ENCODE measurements at places on chromosomes 4 and X.

DNA sequence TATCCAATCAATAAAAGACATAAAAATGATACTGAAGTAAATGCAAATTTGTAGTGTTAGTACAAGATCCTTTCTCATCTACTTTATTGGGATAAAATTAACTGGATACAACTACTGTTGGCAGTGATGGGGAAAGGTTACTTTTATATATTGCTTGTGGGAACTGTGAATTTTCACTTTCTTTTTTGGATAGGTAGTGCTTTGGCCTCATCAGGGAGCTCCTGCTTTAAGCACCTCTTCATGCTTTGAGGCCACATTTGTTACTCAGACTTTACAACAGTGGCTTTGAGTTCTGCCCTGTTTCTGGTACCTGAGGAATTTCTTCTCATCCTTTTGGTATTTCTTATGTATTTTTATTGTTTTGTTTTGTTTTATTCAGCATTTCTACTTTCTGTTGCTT, 316.8 kb upstream of the ZCCHC13 start:
- no peak for DNase-seq

- DNase-seq = peak; percentile 36
Measured at GRCh38 chrX:151790481-151791160, 56.1 kb downstream of the CNGA2 start.

DNA sequence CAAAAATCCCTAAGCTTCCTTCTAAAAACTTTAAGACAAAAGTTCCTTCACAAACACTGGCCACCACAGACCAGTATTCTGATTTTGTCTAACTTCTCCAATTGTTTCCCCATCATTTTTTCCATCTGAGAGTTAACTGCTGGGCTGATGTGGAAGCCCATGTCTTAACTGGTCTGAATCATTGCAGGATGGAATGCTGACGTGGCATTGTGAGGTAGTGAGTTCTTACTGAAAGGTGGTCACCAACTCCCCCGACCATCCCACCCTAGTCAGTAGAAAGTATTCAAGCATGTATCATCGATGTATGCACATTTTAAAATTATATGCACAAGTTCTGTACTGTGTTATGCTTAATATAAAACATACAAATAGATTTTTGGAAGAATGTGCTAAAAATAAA, 99.1 kb upstream of the SMIM10 start:
- peak; percentile 25 for DNase-seq

DNA sequence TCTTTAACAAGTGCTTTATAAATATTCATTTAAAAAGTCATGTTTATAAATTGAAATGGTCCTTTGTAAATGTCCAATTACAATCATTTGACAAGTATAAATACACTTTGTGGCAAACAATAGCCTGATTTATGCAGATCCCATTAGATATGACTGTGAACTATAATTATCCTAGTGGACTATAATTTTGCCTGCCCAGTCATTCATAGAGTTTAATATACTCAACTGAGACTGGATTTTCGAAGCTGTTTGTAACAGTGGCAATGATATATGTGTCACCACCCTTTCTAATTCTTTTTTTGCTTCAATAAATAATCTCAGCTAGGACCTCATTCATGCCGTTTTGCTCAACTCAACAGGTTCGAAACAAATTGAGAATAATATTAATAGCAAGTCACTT, 732.0 kb downstream of the PCDH18 start:
- DNase-seq = no peak

DNA sequence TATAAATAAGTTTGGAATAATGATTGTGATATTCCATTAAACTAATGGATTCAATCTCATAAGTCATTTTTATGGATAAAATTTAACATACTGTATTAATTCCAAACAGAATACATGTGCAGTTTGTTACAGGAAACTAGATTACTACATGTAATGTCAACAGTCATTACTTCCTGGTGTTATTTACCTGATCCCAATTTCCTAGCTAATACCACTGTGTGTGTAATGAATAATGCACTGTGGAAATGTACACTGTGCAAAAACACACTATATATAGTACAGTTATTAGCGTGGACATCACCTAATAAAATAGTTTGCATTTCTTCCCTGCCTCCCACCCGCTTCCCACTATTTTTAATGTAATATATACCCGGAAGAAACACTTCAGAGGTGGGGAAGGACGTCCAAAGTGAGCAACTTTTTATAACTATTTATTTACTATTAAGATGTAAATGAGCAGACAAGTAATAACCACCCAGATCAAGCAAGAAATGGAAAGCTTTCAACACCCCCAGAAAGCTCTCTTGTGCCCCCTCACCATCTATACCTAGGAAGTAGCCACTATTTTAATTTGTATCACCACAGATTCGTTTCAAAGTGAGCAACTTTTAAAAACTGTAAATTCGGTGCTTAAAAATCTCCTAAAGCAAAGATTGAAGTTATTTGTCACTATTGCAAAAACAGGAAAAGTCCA, 219.1 kb downstream of the THOC2 start:
- DNase-seq = no peak

- no peak for DNase-seq
Measured at GRCh38 chr4:173498023-173498422, 32.0 kb downstream of the HAND2 start.

DNA sequence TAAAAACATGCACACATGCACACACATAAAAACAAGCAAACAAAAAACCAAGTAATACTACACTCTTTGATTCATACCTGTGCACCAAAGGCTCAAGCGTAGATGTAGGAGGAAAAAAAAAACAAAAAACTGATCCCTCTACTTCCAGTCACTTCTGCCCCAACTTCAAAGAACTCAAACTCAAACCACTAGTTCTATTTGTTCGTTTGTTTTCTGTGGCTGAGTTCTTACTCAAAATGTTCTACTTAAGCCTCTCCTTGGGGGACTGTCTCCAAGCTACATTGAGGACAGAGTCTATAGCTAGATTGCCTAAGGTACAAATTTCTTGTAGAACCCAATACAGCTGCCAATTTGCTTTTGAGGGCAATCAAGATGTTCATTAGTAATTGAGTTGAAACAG, 171.0 kb upstream of the ATOH1 start:
- no peak for DNase-seq

DNA sequence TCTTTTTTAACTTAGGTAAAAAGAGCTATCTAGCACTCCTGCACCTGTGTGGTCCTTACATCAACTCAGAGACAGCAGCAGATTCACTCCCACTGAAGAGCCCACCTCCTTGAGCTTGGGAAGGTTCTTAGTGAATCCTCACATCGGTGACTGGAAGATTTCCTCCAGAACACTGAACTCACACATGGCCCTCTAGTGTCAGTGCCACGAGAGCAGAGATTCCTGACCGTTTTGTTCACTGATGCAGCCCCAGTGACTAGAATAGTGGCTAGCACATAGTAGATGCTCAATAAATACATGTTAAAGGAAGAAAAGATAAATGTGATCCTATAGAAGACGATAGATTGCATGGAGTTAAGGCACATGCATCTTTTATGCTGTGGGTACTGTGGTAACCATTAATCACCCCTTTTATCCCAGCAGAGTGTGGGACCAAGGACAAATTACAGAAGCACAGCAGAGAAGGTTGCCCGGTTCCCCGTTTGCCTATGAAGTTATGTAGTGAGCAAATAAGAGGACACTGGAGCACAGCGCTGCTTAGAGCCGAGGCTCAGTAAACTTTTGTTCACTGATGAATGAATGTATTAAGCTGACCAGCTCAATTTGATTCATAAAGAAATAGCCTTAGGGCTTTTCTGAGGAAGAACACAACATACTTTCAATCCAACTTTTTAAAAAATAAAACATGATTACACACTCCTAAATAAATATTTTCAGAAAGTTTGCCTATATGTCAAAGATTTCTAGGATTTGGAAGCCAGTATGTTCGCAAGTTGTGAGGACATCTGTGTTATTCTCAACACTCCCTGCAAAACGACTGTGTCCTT, 8.7 kb downstream of the GASK1B start:
- no peak for DNase-seq

DNA sequence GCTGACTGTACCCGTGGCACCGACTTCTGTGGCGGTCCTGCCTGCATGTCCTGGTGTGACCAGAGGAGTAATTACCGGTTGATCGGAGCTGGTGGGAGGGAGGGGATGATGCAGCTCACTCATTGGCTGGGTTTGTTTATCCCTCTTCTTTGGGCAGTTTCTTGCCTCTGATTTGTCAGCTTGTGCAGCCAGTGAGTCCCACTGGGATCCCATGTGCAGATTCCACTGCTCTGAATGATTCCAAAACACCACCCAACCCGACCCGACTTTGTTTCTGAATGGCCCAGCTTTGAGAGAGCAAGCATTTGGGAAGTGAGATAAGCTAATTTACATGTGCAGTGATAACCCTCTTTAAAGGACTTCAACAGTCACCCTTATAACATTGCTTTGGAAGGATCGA, 13.8 kb downstream of the FHDC1 start:
- no peak for DNase-seq

- DNase-seq = no peak
Measured at GRCh38 chr4:71343670-71344466, 5.0 kb downstream of the SLC4A4 start.

- peak; percentile 47 for DNase-seq
Measured at GRCh38 chrX:12013211-12013618, 125.1 kb upstream of the FRMPD4 start.

DNA sequence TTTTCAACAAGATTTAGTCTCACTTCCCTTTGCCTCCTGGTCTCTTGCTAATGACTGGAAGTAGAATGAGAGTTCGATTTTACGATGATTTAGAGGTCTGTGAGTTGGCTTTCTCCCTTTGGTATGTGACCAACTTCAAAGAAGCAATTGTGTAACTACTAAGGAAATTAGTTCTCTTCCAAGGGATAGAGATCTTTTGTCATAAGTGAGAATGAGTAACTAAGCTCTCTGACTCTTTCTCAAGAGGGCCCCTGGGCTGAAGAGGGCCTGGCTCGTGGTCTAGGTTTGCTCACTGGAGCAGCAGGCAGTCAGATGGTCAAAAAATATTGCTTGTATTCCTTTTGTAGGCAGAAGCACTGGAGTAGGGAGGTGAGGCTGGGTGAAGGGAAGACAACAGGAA, 176.3 kb downstream of the ENOX2 start:
- peak; percentile 71 for DNase-seq

GRCh38 chr4:125956276-125956675, 641.5 kb downstream of the FAT4 start:
- DNase-seq = peak; percentile 68

DNA sequence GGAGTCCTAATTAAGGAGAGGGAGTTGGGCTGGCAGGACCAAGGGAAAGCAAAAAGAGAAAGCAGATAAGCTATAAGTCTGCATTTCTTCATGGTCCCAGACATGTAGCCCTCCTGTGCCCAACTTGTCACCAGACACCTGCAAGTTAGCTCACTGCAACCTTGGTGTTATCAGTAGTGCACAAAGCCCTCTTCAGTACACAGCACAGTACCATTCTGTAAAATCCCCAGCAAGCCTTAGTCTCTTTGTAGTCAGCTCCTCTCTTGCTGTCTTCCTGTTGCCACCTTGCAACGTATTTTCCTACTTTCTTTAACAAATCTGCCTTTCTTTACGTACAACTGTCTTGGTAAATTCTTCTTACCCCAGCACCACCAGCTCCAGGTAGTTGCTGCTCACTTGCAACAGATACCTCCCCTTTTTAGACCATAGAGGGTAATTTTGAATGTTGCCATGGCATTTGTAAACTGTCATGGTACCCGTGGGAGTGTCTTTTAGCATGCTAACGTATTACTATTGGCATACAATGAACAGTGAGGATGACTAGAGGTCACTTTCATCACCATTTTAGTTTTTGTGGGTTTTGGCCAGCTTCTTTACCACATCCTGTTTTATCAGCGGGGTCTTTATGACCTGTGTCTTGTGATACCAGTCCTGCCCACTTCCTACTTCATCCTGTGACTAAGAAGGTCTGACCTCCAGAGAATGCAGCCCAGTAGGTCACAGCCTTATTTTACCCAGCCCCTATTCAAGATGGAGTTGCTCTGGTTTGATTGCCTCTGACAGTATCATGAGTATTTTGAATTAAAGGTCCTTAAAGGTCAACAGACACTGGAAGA, 28.3 kb upstream of the AP1S2 start:
- peak; percentile 3 for DNase-seq

DNA sequence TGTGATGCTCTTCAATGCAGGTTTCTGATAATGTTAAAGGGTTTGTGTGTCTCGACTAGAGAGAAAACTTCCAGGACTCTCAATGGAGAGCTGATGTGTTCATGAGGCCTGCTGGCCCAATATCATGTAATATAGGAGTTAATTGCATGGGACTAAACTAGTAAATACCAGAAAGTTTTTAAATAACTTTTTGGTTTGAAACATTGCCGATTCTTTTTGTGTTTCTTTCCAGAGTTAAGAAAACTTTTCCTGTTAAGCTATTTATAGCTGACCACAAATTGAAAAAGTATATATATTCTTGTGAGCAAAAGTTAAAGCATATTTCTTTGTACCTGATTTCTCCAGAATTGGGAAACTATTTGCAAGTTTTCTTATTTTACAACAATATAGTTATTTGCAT, 49.7 kb downstream of the FAM9B start:
- peak; percentile 2 for DNase-seq

GRCh38 chrX:15301924-15302323, 13.5 kb downstream of the ASB11 start:
- DNase-seq = peak; percentile 13

DNA sequence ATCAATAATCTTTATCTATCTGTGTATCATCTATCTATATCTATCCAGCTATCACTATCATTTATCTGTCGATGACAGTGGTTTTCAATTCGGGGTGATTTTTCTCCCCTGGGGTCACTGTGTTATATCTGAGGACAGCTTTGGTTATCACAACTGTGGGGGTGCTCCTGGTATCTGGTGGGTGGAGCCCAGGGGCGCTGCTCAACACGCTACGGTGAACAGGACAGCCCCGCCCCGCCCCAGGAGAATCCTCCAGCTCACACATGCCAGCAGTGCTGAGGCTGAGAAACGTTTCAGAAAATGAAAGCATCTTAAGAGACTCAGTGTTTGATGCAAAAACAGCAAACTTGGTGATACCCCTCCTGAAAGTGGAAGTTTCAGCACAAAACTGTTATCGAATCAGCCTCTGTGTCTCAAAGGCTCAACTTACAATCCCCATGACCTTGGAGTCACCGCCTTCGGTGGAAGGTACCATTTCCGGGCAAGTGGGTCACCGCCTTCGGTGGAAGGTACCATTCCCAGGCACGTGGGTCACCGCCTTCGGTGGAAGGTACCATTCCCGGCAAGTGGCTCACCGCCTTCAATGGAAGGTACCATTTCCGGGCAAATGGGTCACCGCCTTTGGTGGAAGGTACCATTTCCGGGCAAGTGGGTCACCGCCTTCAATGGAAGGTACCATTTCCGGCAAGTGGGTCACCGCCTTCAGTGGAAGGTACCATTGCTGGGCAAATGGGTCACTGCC, 315.3 kb downstream of the DHRSX start:
- DNase-seq = no peak

- DNase-seq = no peak
Measured at GRCh38 chr4:71460371-71460770, 121.6 kb downstream of the SLC4A4 start.

GRCh38 chr4:87196927-87197326, 23.5 kb downstream of the KLHL8 start:
- no peak for DNase-seq

- no peak for DNase-seq
Measured at GRCh38 chr4:85639946-85640345, 165.0 kb downstream of the ARHGAP24 start.

- DNase-seq = no peak
Measured at GRCh38 chr4:78634011-78634664, 82.6 kb downstream of the ANXA3 start.

- no peak for DNase-seq
Measured at GRCh38 chr4:116702949-116703348, 382.4 kb downstream of the TRAM1L1 start.

GRCh38 chr4:77158487-77158861, 1.5 kb downstream of the CCNG2 start:
- no peak for DNase-seq

All from fibroblast of skin of abdomen (primary cell).